ENCODE measurements at places on chromosomes 16 and 17.

GRCh38 chr17:8080799-8081219 lies 6.7 kb downstream of the ALOX12B start:
- no peak for DNase-seq

DNA sequence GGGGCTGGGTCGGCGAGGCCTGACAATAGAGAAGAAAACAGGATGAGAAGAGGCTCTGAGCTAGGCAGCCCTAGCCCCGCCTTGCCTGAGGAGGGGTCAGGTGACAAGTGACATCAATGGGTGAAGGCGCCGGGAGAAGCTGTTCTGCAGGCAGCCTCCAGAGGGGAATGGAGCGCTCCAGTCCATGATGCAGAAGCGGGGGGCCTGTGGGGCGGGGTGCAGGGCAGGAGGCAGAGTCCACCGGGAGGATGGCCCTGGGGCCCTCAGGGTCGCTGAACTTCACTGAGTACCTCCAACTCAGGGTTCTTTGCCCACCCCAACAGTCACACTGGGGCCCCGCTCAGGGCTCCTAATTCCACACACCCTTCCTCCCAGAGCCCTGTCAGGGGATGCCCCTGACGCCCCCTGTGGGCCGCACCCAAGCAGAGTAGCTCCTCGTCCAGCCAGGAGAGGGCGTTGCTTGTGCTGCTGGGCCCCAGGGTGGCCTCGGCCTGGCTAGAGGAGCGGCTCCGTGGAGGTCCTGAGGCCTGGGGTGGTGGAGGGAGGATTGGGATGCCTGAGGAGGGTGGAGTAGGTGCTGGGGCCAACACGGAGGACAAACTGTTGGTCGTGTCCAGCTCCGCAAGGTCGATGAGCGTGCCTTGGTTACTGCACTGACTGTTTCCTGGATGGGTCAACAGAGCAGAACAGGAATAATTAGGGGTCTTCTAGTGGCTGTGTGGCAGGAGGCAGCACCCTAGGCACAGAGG lies 20.8 kb downstream of the GGA3 start:
- no peak for DNase-seq

DNA sequence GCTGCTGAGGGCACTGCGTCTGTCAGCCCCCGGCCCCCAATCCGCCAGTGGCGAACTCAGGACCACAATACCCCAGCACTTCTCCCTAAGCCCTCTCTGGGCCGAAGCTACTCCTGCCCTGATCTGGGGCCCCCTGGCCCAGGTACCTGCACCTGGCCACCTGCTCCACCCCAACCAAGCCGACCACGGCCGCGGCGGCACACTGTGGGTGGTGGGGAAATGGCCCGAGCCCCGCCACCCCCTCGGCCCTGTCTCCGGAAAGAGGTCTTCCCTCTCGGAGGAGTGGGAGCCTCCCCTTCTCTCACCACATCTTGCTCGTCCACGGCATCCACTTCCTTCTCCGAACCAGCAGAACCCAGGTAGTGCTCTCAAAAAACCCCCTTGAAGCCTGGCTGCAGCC lies 3.4 kb upstream of the FBRS start:
- no peak for DNase-seq

- no peak for DNase-seq
Measured at GRCh38 chr17:78725448-78726021, 56.5 kb downstream of the CYTH1 start.

- DNase-seq, result no peak
Measured at GRCh38 chr17:80361495-80362220, 53.3 kb upstream of the ENDOV start.

- no peak for DNase-seq
Measured at GRCh38 chr16:20918486-20919239, 18.1 kb downstream of the LYRM1 start.

- no peak for DNase-seq
Measured at GRCh38 chr17:19329136-19329535, 33.4 kb downstream of the B9D1 start.

DNA sequence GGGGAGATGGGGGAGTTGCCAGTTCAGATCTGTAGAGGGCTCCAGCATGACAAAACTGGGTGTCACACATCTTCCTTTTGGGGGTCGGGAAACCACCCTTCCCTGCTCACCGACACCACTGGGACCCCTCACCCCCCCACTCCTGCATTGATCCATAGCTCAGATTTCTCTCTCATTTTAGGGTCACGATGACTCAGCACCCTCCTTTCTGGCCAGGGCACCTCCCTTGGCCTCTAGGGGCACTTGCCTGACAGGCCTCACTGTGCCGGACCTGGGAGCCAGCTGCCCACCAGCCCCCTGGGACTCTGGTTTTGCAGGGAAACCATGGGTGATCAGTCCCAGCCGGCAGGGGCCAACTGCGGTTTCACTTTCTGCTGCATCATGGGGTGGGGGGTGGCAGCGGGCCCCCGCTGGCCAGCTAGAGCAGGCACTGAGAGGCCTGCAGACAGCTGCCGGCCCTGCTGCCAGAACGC lies 239.4 kb downstream of the MRTFB start:
- no peak for DNase-seq

GRCh38 chr16:10981697-10982216 lies 37.4 kb downstream of the CLEC16A start:
- DNase-seq, result no peak

All from stimulated activated CD4-positive, alpha-beta T cell treated with anti-CD3 and anti-CD28 coated beads, Interleukin-1b, Interleukin-23, amount 100 ng/mL, for 1 hour (primary cell).